Uterus (tissue), 4 donors: ENCODE measurements at places on chromosomes 1 and 21.

GRCh38 chr1:213676736-213677135, 311.0 kb upstream of the PROX1 start:
- H3K4me3 ChIP-seq = no peak overlapping the region
- no peaks in the 10 kb centered on the region for H3K27me3 ChIP-seq
- no peak overlapping the region for H3K27ac ChIP-seq
- H3K4me1 ChIP-seq = no peaks in the 10 kb centered on the region

GRCh38 chr1:114756949-114757454, 782 bp downstream of the CSDE1 start:
- no peaks in the 10 kb centered on the region for H3K27me3 ChIP-seq
- H3K4me3 ChIP-seq = peak overlapping the region; percentile 97
- peaks cover 9% of the 10 kb centered on the region for H3K4me1 ChIP-seq

DNA sequence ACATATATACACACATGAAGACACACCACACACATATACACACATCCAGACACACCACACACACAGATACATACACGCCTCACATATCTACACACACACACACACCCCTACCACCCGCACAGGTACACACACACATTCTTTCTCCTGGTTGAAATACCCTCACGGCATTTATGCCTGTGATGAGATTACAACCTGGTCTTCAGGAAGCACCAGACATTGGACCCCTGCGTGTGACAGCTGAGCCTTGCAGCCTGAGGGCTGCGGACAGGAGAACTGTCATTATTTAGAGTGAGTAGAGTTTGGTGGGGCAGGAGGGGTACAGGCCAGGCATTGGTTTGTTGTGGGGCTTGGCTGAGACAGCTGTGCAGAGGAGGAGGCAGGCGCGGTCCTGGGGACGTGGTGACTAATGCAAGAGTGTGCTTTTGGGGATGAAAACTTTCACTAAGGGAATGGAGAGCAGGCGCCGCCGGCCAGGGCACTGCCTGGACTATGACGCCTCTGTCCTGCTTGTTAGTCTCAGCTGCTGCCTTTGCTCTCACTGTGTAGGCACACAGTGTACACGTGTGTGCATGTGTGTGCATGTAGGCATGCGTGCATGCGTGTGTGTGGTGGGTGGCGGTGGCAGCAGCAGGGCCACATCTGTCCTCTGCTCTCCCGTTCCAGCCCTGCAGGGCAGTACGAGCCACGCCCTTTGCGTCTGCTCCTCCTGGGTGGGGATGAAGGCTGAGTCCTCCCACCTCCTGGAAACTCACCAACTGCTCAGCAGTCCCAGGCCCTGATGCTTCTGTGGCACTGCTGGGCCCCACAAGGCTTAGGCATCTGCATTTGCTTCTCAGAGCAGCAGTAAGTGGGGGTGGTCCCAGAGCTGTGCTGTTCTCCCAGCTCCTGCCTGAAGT, 57.6 kb downstream of the SPSB1 start:
- H3K27ac ChIP-seq = peak overlapping the region; percentile 21
- H3K4me1 ChIP-seq = peaks cover 34% of the 10 kb centered on the region
- DNase-seq = no peak

- no peak overlapping the region for H3K27ac ChIP-seq
- no peaks in the 10 kb centered on the region for H3K27me3 ChIP-seq
- no peaks in the 10 kb centered on the region for H3K36me3 ChIP-seq
These were observed 135.6 kb downstream of the CYYR1 start for GRCh38 chr21:26437326-26438009.

GRCh38 chr1:239458144-239458500, 71.8 kb downstream of the CHRM3 start:
- H3K4me1 ChIP-seq = no peaks in the 10 kb centered on the region
- no peak overlapping the region for H3K27ac ChIP-seq
- no peak for DNase-seq

- no peaks in the 10 kb centered on the region for H3K4me1 ChIP-seq
- DNase-seq = no peak
- no peaks in the 10 kb centered on the region for H3K36me3 ChIP-seq
- H3K4me3 ChIP-seq = no peak overlapping the region
- H3K27me3 ChIP-seq = no peaks in the 10 kb centered on the region
- H3K27ac ChIP-seq = no peak overlapping the region
These were observed 75.1 kb upstream of the WLS start for GRCh38 chr1:68307378-68307787.

GRCh38 chr1:183287191-183287675, 101.2 kb downstream of the LAMC2 start:
- no peak overlapping the region for H3K4me3 ChIP-seq
- no peaks in the 10 kb centered on the region for H3K27me3 ChIP-seq
- H3K27ac ChIP-seq = peak overlapping the region; percentile 89
- peak; percentile 53 for DNase-seq

GRCh38 chr1:40948741-40949443, 30.6 kb upstream of the CTPS1 start:
- no peaks in the 10 kb centered on the region for H3K36me3 ChIP-seq
- DNase-seq = no peak
- H3K4me3 ChIP-seq = no peak overlapping the region

- DNase-seq = no peak
- no peak overlapping the region for H3K27ac ChIP-seq
- H3K36me3 ChIP-seq = no peaks in the 10 kb centered on the region
- H3K4me1 ChIP-seq = no peaks in the 10 kb centered on the region
- no peak overlapping the region for H3K4me3 ChIP-seq
- H3K27me3 ChIP-seq = no peaks in the 10 kb centered on the region
These were observed 443.2 kb upstream of the VAMP3 start for GRCh38 chr1:7327849-7328248.

DNA sequence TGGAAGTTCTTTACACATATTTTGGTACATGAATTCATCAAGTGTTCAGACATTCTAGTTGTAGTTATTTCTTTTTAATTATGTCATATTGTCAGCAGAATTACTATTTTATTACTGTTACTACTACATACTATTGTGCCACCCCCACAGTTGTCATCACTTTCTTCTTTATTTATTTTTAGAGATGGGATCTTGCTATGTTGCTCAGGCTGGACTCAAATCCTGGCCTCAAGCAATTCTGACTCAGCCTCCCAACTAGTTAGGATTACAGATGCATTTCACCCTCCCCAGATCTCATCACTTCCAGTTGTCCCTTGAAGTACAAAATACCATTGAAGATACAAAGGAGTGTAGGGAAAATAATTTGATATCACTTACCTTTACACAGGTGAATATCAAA, 258.0 kb downstream of the KCTD3 start:
- no peak overlapping the region for H3K27ac ChIP-seq
- no peaks in the 10 kb centered on the region for H3K4me1 ChIP-seq
- no peaks in the 10 kb centered on the region for H3K36me3 ChIP-seq
- H3K4me3 ChIP-seq = no peak overlapping the region
- no peaks in the 10 kb centered on the region for H3K27me3 ChIP-seq

GRCh38 chr1:212242288-212242984, 42.8 kb upstream of the PPP2R5A start:
- H3K4me3 ChIP-seq = no peak overlapping the region
- no peaks in the 10 kb centered on the region for H3K36me3 ChIP-seq
- no peaks in the 10 kb centered on the region for H3K27me3 ChIP-seq
- H3K27ac ChIP-seq = peak overlapping the region; percentile 87
- peak; percentile 29 for DNase-seq
- no peaks in the 10 kb centered on the region for H3K4me1 ChIP-seq
